Thyroid gland (tissue), 4 donors: ENCODE measurements at places on chromosomes 5 and 9. TPM values are rescaled to one million over a fixed set of nuclear protein-coding genes. Genes with fewer than 3 reads are reported as not detected.

- H3K36me3 ChIP-seq: no peaks in the 10 kb centered on the region
- DNase-seq: no peak
- H3K27me3 ChIP-seq: no peaks in the 10 kb centered on the region
- H3K27ac ChIP-seq: no peak overlapping the region
- no peak overlapping the region for H3K4me3 ChIP-seq
Observed at GRCh38 chr5:81045389-81045807, 85.2 kb downstream of the RASGRF2 start.

DNA sequence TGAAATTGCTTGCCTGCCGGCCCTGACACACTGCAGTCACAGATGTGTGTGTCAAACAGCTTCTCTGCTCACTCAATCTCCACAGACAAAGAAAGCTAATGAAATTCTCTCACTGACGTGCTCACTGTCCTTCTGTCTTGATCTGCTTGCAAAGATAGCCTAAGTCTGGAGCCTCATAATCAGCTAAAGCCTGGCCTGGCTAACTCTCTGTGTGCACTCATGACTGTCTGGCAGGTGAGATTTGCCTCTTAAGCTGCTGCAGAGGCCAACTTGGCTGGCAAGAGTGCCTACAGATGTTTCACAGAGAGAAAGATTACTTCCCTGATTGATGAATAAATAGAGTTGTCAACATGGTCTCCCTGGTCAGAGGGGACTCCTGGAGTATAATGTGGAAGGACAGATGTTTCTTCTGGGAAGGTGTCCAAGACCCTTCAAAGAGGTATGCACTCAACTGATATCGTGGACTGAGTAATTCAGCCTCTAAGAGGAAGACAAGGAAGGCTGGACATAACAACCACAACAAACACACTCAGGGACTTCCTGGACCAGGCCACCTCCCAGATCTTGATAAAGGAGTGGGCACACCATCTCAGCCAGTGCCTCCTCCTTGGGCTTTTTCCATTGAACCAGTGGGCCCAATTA is 362.0 kb downstream of the SPOCK1 start:
- peaks cover 1% of the 10 kb centered on the region for H3K4me1 ChIP-seq
- H3K4me3 ChIP-seq: no peak overlapping the region
- no peak for DNase-seq
- no peaks in the 10 kb centered on the region for H3K36me3 ChIP-seq
- no peaks in the 10 kb centered on the region for H3K27me3 ChIP-seq

DNA sequence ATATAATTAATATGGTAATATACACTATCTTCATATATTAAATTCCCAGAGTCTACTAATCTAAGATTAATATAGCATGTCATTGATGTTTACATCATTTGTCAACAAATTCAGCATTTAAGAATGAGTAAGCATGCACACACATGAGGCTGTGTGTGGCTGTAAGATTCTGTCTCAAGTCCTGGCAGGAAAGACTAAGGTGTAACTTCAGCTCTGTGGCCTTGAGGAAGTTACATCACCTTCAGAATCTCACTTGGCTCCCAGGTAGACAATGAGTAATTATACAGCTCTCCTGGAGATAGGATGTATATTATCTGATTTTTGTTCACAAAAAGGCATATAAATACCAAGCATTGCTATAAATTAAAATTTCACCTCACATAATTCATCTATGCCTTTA is 119.4 kb upstream of the IQGAP2 start:
- H3K4me1 ChIP-seq: peaks cover 29% of the 10 kb centered on the region
- no peaks in the 10 kb centered on the region for H3K27me3 ChIP-seq
- H3K4me3 ChIP-seq: no peak overlapping the region
- H3K27ac ChIP-seq: no peak overlapping the region
- no peak for DNase-seq
- H3K36me3 ChIP-seq: no peaks in the 10 kb centered on the region

- no peaks in the 10 kb centered on the region for H3K36me3 ChIP-seq
- no peak overlapping the region for H3K4me3 ChIP-seq
- no peaks in the 10 kb centered on the region for H3K27me3 ChIP-seq
Observed at GRCh38 chr5:138582959-138583358, 7.8 kb upstream of the HSPA9 start.

Gene RANBP3L
- 6.5 TPM for total RNA-seq

- H3K4me3 ChIP-seq: no peak overlapping the region
- no peak overlapping the region for H3K27ac ChIP-seq
- no peak for DNase-seq
- H3K36me3 ChIP-seq: no peaks in the 10 kb centered on the region
- no peaks in the 10 kb centered on the region for H3K4me1 ChIP-seq
Observed at GRCh38 chr5:141825791-141826560, 52.2 kb downstream of the PCDH1 start.

Gene MCTP1
- 33.5 TPM for total RNA-seq

Gene TAF11L10
- total RNA-seq: not detected

Gene FOXD4L6
- not detected for total RNA-seq

GRCh38 chr5:10566543-10567068 is 2.7 kb downstream of the ANKRD33B start:
- H3K36me3 ChIP-seq: no peaks in the 10 kb centered on the region
- no peak overlapping the region for H3K27ac ChIP-seq
- peaks cover 22% of the 10 kb centered on the region for H3K4me1 ChIP-seq
- peaks cover 3% of the 10 kb centered on the region for H3K27me3 ChIP-seq

Gene ANKRD34B
- total RNA-seq: not detected

DNA sequence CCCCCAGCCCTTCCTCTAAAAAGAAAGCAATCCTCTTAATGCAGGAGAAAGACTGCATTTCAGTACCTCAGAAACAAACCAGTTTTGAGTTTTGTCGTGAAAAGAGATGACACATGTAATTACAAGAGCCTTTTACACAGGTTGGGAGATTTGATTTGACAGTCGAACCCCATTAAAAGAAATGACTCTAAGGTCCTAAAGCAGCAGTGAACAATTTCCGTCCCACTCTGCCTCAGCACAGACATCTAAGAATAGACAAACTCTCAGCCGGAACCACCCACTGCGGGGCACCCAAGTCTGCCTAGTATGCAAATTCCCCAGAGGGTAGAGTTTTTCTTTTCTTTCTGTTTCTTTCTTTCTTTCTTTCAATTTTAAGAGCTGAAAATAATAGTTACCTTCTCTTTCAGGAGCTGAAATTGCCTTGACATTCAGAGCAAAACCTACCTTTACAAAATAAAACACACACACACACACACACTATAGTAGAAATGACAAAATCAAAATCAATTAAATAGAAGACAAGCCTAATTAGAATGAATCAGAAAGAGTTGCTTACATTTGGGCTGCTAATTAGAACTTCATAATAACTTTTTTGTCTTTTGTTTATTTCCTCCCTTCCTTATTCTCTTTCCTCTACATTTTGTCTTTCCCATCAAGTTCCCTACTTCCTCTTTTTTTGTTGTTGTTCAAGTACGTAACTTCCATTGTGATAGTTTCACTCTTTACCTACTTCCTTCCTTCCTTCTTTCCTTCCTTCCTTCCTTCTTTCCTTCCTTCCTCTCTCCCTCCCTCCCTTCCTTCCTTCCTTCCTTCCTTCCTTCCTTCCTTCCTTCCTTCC is 65.1 kb downstream of the BASP1 start:
- DNase-seq: no peak
- no peaks in the 10 kb centered on the region for H3K27me3 ChIP-seq
- H3K4me3 ChIP-seq: no peak overlapping the region
- no peak overlapping the region for H3K27ac ChIP-seq
- H3K36me3 ChIP-seq: no peaks in the 10 kb centered on the region

Gene OR1Q1
- total RNA-seq: not detected

DNA sequence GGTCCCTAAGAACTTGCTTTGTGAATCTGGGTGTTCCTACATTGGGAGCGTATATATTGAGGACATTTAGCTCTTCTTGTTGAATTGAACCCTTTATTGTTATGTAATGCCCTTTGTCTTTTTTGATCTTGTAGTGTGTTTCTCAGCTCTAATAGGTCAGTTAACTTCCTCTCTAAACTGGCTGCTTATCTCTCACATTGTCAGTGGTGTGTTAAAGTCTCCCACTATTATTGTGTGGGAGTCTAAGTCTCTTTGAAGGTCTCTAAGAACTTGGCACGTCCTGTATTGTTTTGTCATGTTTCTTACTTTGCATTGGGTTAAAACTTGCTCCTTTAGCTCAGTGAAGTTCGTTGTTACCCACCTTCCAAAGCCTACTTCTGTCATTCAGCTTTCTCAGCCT is 36.2 kb downstream of the RIC1 start:
- no peaks in the 10 kb centered on the region for H3K4me1 ChIP-seq
- no peak for DNase-seq
- no peaks in the 10 kb centered on the region for H3K36me3 ChIP-seq

GRCh38 chr5:98750693-98751092 is 22.8 kb upstream of the RGMB start:
- no peaks in the 10 kb centered on the region for H3K4me1 ChIP-seq
- H3K27ac ChIP-seq: no peak overlapping the region
- no peak for DNase-seq
- no peaks in the 10 kb centered on the region for H3K27me3 ChIP-seq

DNA sequence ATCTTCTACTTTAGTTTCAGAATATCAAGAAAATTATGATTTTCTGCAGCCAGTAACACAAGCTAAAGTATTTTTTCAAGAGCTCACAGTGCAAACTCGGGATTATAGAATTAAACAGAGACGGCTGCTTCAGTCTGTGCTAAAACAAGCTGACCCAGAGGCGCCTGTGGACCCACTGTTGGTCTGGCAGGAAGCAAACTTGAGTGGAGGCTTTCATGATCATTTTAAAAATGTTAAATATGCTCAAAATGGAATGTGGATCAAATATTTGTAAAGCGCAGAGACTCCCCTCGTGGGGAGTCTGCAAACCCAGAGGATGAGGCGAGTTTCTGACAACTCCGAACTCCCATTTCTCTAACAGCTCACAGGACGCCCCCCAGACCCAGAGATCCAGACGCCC is 13.0 kb downstream of the ROR2 start:
- H3K4me1 ChIP-seq: peaks cover 11% of the 10 kb centered on the region
- H3K27me3 ChIP-seq: no peaks in the 10 kb centered on the region
- H3K36me3 ChIP-seq: no peaks in the 10 kb centered on the region

DNA sequence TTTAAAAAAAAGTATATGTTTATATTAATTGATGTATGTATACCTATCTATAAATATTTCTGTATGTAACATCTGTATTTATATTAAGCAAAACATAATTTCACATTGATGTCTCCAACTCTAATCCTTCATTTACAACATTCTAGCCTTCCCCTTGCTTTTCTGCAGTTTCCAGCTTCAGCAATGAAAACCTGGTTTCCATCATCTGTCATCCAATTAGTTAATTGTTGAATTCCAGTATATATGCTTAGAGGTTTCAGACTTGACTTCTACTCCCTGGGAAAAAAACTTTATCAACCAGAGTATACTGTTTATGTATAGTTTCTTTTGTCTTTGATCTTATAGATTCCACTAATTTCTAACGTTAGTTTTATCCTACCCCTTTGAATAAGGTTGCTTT is 38.4 kb downstream of the NMUR2 start:
- no peaks in the 10 kb centered on the region for H3K27me3 ChIP-seq
- no peak overlapping the region for H3K4me3 ChIP-seq
- H3K27ac ChIP-seq: no peak overlapping the region
- no peaks in the 10 kb centered on the region for H3K36me3 ChIP-seq

GRCh38 chr5:150109921-150110320 is 23.6 kb upstream of the CSF1R start:
- DNase-seq: no peak
- H3K27me3 ChIP-seq: no peaks in the 10 kb centered on the region
- H3K4me1 ChIP-seq: peaks cover 8% of the 10 kb centered on the region

Gene SPATA31D1
- not detected for total RNA-seq

- H3K4me1 ChIP-seq: no peaks in the 10 kb centered on the region
- H3K4me3 ChIP-seq: no peak overlapping the region
- no peaks in the 10 kb centered on the region for H3K27me3 ChIP-seq
- peaks cover 32% of the 10 kb centered on the region for H3K36me3 ChIP-seq
Observed at GRCh38 chr9:124884376-124884775, 22.4 kb downstream of the ARPC5L start.

Gene ANGPTL2
- 6.0 TPM for total RNA-seq

GRCh38 chr9:125133403-125134329 is 9.7 kb downstream of the SCAI start:
- H3K36me3 ChIP-seq: no peaks in the 10 kb centered on the region
- H3K4me3 ChIP-seq: no peak overlapping the region
- no peak overlapping the region for H3K27ac ChIP-seq

DNA sequence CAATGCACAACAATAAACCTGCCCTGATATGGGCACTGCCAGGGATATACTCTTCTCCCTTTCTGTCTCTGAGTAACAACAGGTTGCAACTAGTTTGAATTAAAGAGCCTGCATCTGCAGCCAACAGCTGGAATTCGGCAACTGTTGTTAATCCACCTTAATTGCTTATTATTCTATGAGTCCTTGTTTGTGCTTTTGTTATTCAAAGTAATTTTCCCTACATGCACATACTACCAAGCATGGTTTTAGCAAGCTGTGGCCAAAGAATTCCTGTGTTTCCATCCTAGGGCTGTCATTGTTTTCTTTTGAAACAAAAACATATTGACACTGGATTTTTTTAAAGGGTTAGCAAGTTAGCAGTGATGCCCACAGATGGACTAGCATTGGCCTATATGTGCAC is 171.5 kb downstream of the EFNA5 start:
- H3K36me3 ChIP-seq: no peaks in the 10 kb centered on the region
- no peak overlapping the region for H3K27ac ChIP-seq
- H3K27me3 ChIP-seq: no peaks in the 10 kb centered on the region
- H3K4me1 ChIP-seq: no peaks in the 10 kb centered on the region
- no peak overlapping the region for H3K4me3 ChIP-seq
- no peak for DNase-seq

DNA sequence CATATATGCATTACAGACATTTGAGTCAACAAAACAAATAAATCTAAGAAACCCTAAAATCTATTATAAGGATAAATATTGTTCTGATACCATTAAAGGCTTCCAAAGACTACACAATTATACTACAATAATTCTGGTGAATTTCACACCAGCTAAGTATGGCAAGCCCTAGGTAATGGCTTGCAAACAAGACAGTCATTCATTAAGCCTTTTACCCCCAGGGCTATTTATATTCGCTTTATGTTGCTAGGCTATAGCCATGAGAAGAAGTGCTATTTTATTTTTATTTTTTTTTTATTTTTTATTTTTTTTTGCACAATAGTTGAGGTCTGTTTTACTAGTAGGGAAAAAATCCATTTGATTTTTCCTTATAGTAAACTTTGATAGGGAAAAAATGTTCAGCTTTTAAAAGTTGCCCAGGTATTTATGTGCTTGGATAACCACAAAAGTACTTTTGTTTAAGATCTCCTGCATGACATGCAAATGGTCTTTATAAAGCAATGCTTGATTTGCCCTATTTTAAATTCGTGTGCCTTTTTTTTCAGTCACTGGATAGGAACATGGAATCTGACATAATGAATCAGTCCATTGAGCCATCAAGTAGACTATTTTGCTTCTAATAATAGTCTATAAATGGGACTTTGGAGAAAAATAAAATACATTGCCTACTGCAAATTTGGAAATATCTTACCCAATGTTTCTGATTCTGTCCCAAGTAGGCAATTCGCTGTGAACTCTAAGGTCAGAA is 946.3 kb upstream of the COX7C start:
- no peak for DNase-seq
- H3K27ac ChIP-seq: no peak overlapping the region
- no peak overlapping the region for H3K4me3 ChIP-seq

- H3K27me3 ChIP-seq: no peaks in the 10 kb centered on the region
- peaks cover 13% of the 10 kb centered on the region for H3K4me1 ChIP-seq
- no peaks in the 10 kb centered on the region for H3K36me3 ChIP-seq
- no peak overlapping the region for H3K4me3 ChIP-seq
Observed at GRCh38 chr9:93316726-93317494, 133.0 kb downstream of the WNK2 start.
